Inflammatory macrophage treated with lipopolysaccharide for 4 hours (primary cell): ENCODE measurements at places on chromosomes 7 and 10.
A peak's percentile ranks its signal among the peaks of the same experiment; 100 is the strongest.

DNA sequence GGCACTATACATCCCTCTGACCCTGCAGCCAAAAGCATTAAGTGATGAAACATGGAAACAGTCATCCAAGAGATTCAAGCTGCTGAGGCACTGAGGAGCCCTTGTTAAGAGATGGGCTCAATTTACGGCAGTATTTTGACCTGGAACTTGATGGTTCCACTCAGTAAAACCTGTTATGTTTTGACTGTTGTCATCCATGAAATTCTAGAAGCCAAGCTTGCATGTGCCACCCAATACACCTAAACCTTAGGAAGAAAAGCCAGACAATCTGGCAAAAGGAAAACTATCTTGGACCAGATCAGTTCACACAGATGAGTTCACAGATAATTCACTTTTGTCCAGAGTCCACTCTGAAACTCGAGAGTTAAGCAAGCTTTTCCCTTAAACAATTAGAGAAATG is 53.2 kb downstream of the ICA1 start:
- DNase-seq: no peak

DNA sequence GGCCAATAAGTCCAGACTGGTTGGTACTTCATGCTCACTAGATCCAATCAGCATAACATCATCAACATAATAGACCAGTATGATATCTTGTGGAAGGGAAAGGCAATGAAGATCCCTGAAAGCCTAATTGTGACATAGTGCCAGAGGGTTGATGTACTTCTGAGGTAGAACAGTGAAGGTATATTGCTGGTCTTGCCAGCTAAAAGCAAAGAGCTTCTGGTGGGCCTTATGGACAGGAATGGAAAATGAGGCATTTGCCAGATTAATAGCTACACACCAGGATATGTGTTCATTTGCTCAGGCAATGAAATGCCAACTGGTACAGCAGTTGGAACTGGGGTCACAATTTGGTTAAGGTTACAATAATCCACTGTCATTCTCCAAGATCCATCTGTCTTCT is 156.4 kb downstream of the HTR7 start:
- DNase-seq: no peak

DNA sequence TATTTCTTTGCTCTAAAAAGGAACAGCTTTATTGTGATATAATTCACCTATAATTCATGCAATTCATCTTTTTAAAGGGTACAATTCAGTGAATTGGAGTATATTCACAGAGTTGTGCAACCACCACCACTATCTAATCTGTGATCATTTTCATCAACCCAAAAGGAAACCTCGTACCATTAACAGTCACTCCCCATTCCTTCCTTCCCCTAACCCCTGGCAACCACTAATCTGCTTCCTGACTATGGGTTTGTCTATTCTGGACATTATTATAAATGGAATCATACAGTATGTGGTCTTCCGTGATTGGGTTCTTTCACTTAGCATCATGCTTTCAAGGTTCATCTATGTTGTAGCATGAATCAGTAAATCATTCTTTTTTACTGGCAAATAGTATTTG is 52.3 kb downstream of the MKI67 start:
- no peak for DNase-seq

DNA sequence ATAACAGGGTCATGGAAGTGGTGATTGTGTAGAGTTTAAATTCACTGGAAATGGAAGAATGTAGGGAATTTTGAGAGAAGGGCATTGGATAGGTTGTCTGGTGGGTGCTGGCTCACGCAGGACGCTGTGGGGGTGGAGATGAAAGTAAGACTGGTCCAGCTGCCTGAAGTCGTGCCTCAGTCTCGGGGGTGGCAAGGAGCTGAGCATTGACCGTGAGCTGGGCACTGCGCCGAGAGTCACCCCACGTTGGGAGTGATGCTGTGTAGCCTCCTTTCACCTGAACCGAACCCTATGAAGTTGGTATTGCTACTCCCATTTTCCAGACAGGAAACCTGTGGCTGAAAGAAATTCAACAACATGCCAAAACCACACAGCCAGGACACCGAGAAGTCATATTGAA is 99.2 kb downstream of the ACTR3B start:
- no peak for DNase-seq

DNA sequence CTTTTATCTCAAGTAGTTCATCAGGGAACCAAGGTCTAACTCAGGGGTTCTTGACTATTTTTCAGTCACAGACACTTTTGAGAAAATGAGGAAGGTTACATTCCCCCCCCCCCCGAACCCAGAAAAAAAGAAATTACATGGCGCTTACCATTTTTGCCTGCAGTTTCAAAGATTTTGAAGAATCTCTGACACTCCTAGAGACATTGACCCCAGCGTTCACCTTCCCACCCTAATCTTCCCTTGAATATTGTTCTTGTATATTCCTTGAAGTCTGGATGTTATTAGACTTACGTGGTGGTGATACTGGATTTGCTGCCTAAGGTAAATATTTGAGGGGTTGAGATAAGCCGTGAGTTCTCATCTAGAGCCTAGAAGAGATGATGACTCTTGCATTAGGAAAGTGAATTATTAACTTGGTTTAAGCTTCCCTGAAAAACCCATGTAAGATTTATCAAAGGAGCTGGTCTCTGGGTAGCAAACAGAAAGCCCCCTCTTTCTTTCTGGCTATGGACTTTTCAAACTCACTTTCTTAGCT is 245.7 kb upstream of the FOXK1 start:
- DNase-seq: no peak

DNA sequence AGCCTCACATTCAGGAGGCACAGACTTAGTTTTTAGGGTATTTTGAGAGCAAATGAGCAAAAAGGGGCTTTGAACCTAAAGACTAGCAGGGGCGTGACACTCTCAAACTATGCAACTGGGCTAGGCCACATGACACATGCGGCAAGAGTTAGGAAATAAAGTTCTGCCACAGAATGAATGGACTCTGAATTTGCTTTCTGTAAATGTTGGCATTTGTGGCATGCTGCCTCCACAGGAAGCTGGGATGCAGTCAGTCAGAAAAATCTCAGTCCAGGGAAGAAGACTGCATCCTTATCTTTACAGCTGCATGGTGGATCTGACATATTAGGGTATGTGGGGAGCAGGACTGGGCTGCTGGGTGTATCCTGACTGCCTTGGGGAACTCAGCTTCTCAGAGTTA is 181.0 kb downstream of the COBL start:
- no peak for DNase-seq

DNA sequence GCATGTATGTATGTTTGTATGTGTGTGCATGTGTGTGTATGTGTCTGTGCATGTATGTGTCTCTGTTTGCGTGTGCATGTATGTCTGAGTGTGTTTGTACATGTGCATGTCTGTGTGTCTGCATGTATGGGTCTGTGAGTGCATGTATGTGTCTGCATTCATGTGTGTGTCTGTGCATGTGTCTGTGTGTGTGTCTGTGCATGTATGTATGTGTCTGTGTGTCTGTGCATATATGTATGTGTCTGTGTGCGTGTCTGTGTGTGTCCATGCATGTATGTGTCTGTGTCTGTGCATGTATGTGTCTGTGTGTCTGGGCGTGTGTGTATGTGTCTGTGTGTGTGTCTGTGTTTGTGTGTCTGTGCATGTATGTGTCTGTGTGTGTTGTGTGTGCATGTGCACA is 49.9 kb upstream of the DIP2C start:
- no peak for DNase-seq

GRCh38 chr10:78581133-78581694 is 487.6 kb upstream of the ZMIZ1 start:
- no peak for DNase-seq

- peak; percentile 87 for DNase-seq
Observed at GRCh38 chr7:17405786-17406185, 107.3 kb downstream of the AHR start.

GRCh38 chr7:130887182-130887956 is 153.4 kb upstream of the KLF14 start:
- peak; percentile 50 for DNase-seq

- DNase-seq: no peak
Observed at GRCh38 chr10:11089272-11089671, 71.6 kb downstream of the CELF2 start.

DNA sequence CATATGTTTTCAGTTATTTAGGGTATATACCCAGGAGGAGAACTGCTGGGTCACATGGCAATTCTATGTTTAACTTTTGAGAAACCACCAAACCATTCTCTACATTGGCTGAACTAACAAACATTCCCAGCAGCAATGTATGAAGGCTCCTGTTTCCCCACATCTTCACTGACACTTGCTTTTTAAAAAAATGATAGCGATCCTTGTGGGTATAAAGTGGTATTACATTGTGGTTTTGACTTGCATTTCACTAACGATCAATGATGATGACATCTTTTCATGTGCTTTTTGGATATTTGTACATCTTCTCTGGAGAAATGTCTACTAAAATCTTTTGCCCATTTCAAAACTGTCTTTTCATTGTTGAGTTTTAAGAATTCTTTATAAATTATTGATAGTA is 51.2 kb upstream of the ANAPC16 start:
- peak; percentile 84 for DNase-seq

DNA sequence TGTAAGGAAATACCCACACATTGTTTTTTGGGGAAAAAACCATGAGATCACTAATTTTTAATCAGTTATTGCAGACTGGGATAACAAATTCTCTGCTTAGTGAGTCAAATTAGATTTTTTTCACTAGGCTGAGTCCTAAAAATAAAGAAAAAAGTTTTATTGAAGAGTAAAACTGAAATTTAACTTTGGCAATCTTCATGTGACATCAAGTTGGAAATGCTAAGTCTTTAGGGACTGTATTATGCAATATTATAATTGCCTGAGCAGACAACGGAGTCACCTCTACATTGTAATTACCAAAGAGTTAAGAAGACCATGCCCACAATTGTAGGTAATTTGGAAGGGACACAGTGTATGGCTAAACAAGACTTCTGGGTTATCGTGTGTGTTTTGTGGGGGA is 2.2 kb upstream of the CLEC5A start:
- DNase-seq: peak; percentile 82

DNA sequence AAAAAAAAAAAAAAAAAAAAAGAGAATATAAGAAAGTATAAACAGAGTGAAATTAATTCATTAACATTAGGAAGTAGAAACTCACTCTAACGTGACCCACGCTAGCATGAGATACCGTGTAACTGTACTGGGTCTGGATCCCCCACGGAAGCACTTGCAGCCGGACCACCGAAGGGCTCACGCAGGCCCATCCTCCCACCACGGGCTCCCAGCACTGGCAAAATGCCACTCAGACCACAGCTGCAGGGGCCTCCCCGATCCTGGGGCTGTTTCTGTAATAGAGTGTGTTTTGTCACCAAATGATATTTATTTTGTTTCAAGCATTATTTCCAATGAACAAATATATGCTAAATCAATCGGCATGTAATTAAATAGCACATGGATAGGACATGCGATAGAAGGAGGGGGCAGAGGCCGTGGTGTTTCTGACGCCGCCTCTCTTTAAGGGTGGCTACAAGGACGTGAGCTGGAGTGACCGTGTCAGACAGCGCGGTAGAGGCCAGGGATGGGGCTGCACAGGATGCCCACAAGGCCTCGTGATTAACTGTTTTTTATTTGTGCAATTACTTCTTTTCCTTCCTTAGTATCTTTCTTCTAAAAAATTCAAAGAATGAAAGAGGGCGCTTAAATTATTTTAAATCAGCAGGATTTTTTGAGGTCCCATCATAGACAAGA is 568.5 kb downstream of the PTPRN2 start:
- no peak for DNase-seq

DNA sequence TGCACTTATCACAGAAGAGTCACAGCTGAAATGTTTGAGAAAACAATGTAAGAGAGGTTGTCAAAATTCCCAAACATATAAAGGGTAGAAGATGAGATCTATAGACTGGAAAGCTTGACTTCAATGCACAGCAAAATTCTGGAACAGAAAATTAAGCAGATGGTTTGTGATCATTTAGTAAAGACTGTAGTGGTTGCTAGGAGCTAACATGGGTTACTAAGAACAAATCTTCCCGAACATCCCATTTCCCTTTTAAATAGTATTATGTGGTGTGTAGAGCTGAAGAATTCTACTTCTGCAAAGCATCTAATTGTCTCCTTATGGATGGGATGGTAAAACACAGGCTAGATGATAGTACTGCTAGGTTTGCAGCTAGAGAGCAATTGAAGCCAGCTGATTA is 312.3 kb downstream of the CAMK1D start:
- DNase-seq: no peak

DNA sequence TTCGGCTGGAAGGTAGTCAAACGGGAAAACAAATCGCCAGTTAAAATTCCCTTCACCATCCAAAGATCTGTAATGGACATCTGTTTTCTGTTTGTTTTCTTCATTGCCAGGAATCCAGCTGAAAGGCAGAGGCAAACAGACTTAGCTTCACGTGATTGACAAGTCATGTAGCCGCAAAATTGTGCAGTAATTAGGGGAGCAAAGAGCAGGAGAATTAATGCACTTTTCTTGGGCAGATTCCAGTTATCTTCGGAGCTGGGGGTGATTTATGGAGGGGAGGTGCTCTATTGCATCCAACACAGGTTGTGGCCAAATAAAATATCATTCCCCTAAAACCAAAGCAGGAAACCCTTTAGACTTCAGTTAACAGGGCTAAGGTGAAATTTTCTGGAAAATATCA is 162.2 kb downstream of the MYOF start:
- no peak for DNase-seq

GRCh38 chr10:18400906-18401245 is 250.5 kb downstream of the NSUN6 start:
- no peak for DNase-seq

GRCh38 chr10:45461034-45461433 is 87.0 kb downstream of the ALOX5 start:
- peak; percentile 99 for DNase-seq

DNA sequence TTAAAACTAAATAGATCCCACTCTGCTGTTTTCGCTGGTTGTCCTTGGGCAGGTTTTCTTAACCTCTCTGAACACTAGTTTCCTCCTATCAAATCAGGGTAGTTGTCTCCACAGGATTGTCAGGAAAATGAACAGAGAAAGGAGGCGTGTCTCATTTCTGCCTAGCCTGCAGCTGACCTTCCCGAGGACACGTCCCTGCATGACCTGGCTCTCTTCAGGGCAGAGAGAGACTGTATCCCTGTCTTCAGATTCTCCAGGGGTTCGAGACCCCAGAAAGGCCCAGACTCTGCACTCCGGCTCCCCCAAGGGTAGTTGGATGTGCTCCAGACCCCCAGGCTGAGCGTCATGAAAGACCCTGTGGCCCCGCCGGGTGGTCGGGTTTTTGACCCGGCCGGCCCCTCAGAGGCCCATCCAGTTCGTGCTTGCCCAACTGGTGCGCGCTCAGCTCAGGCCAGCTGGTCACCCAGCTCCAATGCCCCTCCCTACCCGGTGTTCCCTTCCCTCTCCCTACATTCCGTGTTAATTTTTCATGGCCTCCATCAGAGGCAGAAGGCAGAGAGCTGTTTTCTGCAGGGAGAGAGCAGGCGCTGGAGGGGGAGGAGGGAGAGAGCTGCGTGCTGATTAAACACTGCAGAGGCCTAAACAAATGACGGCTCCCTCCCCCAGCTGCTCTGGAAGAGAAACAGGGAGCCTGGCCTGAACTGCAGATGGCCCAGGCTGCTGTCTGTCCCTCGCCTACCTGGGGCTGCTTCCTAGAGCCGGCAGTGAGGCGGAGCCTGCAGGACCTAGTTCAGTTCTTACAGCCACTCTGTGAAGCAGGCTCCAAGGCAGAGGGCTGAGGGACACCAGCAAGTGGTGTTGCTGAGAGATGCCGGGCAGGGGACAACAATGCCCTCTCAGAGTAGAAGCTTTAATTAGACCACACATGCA is 86.2 kb upstream of the PPIF start:
- no peak for DNase-seq

GRCh38 chr10:26698909-26699308 is 1.4 kb downstream of the PDSS1 start:
- no peak for DNase-seq

- DNase-seq: no peak
Observed at GRCh38 chr7:78179211-78179610, 380.6 kb downstream of the PHTF2 start.
